ENCODE measurements at places on chromosomes 16 and 17.

- DNase-seq: no peak
These were observed 525.6 kb downstream of the MAF start for GRCh38 chr16:79074951-79075350.

- DNase-seq: no peak
These were observed 75.8 kb upstream of the METTL9 start for GRCh38 chr16:21523411-21524067.

DNA sequence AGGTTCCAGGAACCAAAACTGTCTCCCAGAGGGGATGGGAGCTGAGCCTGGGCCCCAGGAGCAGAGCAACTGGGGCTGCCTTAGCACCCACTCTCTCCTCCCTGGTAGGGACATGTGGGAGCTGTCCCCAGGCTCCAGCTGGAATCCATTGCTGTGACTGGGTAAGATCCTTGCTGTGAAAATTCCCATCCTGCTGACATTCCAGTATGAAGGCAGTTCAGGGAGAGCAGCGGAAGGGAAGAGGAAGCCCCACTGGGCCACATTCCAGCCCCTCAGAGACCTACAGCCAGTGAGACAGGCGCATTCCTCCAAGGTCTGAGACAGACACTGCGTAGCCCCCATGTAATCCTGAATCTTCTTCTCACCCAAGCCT lies 24.2 kb downstream of the MYO18A start:
- DNase-seq: no peak

DNA sequence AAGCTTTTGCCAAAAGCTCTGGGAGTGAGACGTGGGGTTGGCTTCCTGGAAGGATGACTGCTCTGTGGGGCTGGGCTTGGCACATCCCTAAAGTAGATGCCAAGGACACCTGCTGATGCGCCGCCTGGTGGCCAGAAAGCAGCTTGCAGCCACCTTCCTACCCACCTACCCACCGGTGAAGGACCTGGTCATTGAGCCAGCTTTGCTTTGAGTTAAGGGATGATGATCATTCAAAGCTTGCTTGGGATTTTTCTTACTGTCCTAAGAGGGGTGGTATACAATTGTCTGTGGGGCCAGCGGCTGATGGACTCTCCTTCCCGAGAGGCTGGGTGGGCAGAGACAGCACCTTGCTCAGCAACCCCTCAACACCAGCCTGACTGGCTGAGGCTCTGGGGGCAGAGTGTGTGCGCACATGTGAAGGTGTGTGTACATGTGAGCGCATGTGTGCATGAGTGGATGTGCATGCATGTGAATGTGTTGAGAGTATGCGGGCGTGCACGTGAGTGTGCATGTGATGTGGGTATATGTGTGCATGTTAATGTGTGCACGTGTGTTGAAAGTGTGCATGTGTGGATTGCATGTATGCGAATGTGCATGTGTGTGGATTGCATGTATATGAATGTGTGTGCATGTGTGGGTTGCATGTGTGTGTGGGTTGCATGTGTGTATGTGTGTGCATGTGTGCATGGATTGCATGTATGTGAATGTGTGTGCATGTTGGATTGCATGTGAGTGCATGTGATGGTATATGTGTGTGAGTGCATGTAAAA lies 18.6 kb downstream of the C1QTNF1 start:
- no peak for DNase-seq

GRCh38 chr17:42521036-42521435 lies 15.0 kb upstream of the NAGLU start:
- no peak for DNase-seq

- no peak for DNase-seq
These were observed 4.6 kb downstream of the PTGES3L start for GRCh38 chr17:42975265-42975664.

DNA sequence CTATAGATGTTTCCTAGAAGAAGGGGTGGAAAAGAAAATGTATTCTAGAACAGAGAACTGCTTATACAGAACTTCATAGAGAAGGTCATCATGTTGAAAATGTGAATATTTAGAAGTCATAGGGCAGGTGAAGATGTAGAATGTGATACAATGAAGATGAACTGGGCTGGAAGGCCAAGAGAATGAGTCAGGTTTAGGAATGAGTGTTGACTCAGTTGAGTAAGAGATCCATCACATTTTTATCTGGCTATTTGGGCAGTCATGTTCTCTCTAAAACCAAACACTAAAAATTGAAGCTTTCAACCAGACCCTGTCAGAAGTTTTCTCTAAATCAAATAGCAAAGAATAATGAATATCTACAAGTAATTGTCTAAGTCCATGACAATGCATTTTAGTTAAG lies 660.5 kb downstream of the KCNJ2 start:
- no peak for DNase-seq

GRCh38 chr17:63082273-63082861 lies 116.3 kb downstream of the TANC2 start:
- peak; percentile 3 for DNase-seq

GRCh38 chr17:27544350-27545131 lies 86.4 kb upstream of the LGALS9 start:
- no peak for DNase-seq

- no peak for DNase-seq
These were observed 13.2 kb downstream of the GLIS2 start for GRCh38 chr16:4328782-4329775.

- DNase-seq: peak; percentile 9
These were observed 62.6 kb downstream of the ZFHX3 start for GRCh38 chr16:72985148-72985941.

- no peak for DNase-seq
These were observed 28.3 kb downstream of the PLCD3 start for GRCh38 chr17:45104029-45104428.

DNA sequence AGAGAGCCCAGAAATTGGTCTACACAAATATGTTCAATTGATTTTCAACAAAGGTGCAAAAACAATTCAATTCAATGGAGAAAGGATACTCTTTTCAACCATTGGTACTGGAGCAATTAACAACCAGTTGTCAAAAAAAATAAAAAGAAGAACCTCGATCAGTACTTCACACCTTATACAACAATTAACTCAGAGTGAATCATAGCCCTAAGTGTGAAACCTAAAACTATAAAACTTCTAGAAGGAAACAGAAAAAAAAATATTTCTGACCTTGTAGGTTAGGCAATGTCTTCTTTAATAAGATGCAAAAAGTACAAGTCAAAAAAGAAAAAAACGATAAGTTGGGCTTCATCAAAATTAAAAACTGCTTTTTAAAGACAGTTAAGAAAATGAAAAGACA lies 56.1 kb upstream of the CHMP6 start:
- no peak for DNase-seq

GRCh38 chr16:52256310-52257078 lies 290.4 kb downstream of the TOX3 start:
- DNase-seq: no peak

DNA sequence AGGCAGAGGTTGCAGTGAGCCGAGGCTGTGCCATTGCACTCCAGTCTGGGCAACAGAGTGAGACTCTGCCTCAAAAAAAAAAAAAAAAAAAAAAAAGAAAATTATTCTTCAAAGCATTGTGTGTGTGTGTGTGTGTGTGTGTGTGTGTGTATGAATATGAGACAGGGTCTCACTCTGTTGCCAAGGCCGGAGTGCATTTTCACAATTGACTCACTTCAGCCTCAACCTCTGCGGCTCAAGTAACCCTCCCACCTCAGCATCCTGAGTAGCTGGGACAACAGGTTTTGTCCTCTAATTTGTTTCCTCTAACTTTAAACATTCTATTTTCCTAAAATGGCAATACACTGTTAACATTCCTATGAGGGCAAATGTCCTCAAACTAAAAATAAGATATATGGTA lies 7.7 kb downstream of the FBXO47 start:
- no peak for DNase-seq

- no peak for DNase-seq
These were observed 12.7 kb upstream of the RNF135 start for GRCh38 chr17:30958187-30958586.

DNA sequence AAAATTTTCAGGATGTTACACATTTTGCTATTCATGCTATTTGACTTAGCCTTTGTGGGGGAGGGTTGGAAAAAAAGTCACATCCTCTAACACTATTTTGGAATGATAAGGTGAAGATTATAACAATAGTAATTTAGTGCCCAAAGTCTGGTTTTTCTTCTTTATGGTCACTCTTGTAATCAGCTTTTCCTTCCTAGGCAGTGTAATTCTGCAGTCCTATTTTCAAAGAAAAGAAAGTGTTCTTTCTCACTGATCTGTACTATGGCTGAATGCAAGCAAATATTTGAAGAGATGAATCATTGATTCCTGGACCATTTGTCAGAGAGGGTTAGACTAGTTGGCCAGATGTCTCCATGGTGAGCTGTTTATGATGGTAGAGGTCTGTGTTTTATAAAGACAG lies 8.4 kb downstream of the RSPRY1 start:
- peak; percentile 57 for DNase-seq

DNA sequence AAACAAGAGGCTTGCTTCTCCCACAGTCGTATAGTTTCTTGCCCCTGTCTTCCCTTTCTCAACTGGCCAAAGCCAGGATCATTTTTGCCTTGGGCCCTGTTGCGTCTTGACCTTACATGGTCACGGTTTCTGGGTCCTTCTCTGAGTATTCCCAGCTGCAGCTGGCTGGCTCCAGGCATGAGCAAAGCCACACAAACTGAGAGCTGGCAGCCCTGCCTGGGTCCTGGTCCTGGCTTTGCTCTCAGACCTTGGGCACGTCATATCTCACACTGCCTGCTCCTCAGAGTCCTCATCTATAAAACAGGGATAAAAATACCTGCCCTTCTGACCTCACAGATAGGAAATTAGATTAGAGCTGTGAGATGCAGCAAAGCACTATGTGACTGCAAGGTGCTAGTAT lies 277.6 kb downstream of the CBLN1 start:
- no peak for DNase-seq

- DNase-seq: no peak
These were observed 559 bp downstream of the CLUH start for GRCh38 chr17:2710803-2711607.

DNA sequence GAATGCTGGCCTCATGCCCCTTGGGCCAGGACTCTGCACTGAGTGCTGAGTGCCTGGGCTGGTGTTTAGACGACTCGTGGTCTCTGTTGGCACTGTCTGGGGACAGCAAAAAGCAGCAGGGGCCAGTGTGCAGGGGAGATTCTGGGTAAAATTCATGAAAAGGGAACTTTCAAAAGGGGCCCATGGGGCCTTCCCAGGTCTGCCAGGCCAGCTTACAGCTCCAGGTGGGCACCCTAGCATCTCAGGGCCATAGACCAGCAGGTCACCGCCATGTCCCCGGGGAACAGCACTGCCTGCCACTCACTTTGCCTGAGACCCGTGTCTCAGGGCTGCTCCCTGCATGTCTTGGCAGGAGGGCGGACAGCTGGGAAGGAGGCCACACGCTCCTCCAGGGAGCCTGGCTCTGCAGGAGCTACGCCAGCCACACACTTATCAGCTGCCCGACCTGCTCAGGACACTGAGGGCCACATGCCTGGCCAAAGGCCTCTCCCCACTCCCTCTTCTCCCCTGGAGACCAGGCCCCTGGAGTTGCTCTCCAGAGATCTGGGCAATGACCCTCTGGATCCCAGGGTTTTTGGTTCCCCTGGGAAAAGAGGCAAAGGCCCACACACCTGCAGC lies 8.8 kb upstream of the FASN start:
- DNase-seq: no peak

GRCh38 chr17:15119968-15120367 lies 145.2 kb downstream of the PMP22 start:
- DNase-seq: no peak

DNA sequence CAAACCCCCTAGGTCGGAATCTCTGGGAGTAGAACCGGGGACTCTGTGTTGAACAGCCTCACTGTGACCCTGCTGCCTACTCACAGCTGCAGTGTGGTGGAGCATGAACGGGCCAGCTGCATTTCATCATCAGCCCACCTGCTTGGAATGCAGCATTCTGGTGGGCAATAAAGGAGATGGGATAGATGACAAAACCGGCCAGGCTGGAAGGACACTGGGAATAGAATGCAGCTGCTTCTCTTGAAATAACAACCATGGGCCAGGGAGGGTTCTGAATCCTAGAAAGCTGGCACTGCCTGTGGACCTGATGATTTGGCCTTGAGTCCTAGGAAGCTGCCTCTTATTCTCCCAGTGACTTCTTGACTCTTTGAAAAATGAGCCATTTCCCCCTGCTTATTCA lies 23.5 kb downstream of the CFAP97D1 start:
- DNase-seq: no peak

- DNase-seq: no peak
These were observed 33.4 kb upstream of the SLC38A10 start for GRCh38 chr17:81328489-81328888.

DNA sequence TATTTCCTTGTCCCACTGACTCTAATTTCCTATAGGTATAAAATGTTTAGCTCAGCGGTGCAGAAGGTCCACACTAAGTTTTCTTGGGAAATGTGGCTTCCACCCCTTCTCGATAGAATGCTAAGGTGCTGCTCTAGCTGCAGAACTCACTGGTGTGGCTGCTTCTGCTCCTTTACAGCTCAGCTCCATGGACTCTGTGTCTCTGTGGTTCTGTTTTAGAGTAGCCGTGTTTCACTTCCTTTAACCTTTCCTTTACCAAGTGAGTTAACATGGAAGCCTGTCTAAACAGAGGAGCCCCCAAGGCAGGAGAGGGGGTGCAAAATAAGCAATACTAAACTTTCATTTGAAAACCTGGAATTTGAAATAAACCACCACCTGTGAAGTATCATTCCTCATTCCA lies 65.3 kb downstream of the SPECC1 start:
- no peak for DNase-seq

- DNase-seq: no peak
These were observed 8.3 kb downstream of the ALKBH5 start for GRCh38 chr17:18191967-18192366.

GRCh38 chr16:28897826-28898225 lies 19.5 kb downstream of the ATP2A1 start:
- DNase-seq: no peak

DNA sequence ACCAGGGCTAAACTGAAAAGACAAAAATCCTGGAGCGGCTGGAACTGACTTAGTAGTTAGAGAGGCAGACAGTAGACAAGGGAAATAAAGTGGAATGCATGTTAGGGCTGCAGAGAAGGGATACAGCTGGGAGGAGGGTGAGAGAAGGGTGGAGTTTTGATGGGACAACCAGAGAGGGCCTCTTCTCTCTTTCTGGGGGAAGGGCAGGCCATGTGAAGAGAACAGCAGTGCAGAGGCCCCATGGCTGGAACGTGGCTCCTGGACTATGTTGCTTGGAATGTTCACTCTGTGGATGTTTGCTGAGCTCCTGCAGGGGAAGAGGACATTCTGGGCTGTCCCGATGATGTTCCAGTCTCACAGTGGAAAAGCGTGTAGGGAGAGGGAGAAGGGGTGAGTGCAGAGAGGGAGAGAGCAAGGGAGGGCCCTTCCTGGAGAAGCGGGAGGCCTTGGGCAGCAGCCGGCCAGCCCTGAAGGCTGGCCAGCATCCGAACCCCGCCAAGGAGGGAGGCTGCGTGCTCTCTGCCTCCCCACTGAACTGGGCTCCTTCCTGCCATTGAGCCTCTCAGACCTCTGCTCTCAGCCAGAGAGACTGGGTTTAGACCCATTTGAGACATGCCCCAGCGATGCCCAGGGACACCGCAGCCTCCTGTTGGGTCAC lies 33.1 kb upstream of the GSE1 start:
- DNase-seq: no peak

DNA sequence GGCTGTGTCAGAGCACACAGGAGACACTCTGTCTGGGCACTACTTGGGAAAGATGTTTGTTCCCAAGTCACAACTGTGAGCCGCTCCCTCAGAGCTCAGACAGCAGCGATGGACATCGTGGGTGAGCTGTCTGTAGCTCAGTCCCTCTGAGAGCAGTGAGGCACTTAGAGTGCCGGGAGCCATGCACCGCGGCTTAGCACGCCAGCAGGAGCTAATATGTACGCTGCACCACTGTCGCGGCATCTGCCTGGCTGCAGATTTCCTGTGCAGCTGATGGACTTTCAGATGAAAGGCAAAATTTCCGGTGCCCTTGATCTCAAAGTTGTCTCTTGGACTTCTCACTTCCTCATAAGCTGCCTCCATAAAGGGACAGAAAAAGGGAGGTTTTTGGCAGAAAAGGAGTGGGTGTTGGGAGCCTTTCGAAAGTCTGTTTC lies 92.8 kb upstream of the ZNF469 start:
- no peak for DNase-seq

Data from amniotic stem cell (primary cell).